Glutamatergic neuron (in vitro differentiated cells): ENCODE measurements at places on chromosomes 5 and 9.

DNA sequence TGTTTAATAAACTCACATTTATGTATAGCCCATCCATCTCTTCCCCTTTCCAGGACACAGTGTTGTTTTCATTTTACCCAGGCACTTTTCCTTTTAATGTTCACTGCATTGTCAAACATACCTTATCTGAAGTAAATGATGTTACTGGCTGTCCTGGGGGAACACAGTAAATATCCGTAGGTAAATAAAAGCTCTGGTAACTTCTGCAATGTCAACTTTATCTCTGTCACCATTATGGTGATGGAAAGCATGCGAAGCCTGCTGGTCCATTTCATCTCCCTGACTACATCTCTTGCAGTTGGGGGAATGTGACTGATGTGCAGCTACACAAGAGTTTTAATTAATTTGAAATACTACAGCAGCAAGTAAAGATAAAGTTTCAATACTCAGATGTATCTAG, 1162.1 kb upstream of the SEMA6A start:
- no peak for DNase-seq

GRCh38 chr9:12968093-12968492, 193.3 kb downstream of the LURAP1L start:
- DNase-seq: no peak

- DNase-seq: no peak
Observed at GRCh38 chr5:166713295-166713694, 1578.2 kb upstream of the WWC1 start.

- DNase-seq: no peak
Observed at GRCh38 chr9:74610523-74611061, 113.5 kb downstream of the RORB start.

DNA sequence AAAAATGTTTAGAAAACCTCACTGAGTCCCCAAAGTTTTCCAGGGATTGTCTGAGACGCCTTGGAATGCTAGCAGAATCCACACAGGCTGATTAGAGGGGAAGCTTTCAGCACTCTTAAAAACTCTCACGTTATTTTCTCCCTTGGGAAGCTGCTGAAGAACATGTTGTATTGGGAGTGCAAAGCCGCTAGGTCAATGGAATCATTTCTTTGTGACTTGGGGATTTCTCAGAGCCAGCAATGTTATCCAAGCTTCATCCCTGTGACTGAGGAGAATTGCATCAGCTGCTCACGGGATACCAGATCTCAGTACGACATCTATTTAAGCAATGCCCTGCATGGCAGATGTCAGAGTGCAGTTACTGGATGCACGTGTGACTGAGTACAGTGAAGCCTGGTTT, 426.4 kb upstream of the MPDZ start:
- no peak for DNase-seq

DNA sequence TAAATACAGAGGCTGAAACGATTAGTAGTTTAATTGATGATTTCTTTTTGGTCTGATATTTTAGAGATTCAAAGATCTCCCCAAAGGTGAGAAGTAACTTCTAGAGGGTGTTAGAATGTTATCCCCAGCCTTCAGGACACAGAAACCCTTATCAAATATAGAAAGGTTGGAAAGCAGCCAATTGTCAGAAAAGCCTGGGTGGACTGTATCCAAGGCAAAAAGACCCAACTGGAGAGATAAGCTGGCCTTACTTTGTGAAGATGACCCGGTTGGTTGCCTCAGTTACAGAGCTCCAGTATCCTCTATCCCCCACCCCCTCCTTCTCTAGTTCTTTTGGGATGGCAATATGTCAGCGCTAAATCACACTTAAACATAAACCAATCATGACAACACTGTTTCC, 75.7 kb downstream of the GCNT4 start:
- no peak for DNase-seq
